WERI-Rb-1 (cell line): ENCODE measurements at places on chromosomes 7 and 10.

- DNase-seq: peak; percentile 80
Measured at GRCh38 chr7:155289107-155289506, 8.6 kb upstream of the INSIG1 start.

DNA sequence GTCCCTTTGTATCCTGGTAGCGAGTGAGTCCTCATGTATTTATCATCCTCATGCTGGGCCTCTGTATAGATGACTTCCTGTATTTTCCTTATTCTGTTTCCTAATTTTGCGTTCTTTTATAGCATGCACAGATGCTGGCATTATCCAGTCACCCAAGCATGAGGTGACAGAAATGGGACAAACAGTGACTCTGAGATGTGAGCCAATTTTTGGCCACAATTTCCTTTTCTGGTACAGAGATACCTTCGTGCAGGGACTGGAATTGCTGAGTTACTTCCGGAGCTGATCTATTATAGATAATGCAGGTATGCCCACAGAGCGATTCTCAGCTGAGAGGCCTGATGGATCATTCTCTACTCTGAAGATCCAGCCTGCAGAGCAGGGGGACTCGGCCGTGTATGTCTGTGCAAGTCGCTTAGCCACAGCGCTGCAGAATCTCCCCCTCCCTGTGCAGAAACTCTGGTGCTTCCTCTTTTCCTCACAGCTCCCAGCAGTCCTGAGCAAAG, 183.1 kb upstream of the PRSS58 start:
- no peak for DNase-seq

- peak; percentile 38 for DNase-seq
Measured at GRCh38 chr7:141785706-141786552, 4.1 kb upstream of the TAS2R5 start.

DNA sequence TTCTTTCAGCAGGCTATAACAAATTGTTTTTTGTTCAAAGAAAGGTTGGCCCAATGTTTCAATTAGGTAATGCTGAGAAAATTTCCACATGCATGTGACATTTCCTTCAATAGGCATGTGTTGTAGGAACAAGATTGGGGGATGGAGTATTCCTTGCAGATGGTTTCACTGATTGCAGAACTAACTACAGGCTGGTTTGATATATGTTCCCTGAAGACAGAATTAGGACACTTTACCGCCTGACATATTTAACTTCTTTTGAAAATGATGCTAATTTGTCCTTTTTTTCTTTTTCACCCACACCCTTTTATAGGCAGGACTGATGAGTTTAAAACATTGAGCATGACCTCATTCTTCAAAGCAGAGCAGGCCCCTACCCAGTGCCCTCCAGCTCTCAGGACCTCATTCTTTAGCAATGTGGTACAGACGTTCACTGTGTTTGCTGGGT, 163.3 kb downstream of the CPED1 start:
- no peak for DNase-seq

DNA sequence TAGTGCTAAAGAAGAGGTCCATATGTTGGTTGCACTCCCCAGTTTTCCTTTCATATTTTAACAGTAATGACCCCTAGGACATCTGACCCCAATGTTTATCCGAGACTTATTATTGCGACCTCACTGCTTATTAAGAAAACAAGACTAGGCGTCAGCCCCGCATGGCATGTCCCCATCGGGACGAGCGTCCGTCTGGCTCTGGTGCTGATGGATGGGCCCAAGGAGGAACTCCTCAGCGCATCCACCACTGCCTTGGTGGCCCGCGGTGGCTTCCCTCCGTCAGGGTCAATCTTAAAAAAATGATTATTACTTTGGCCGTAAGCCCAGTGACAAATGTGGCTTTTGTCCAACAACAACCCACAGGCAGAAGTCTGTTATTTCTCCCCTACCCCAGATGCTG, 40.1 kb upstream of the CXCL12 start:
- no peak for DNase-seq

GRCh38 chr7:45295222-45295621, 137.6 kb downstream of the RAMP3 start:
- DNase-seq: peak; percentile 71

DNA sequence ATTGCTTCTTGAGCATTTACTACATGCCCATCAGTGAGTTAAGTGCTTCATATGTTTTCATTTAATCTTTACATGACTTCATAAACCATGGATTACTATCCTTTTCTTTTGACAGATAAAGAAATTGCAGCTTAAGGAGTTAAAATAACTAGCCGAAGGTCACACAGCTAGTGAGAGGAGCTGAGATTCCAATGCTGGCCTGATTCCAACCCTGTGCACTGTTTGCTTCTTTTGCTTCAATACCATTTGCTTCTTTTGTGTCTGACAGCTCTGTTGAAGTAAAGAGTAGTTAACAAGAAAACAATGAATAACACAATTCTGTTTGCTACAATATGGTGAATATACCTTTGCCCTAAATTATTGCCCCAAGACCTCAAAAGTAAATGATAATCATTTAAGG, 132.4 kb downstream of the GRM3 start:
- no peak for DNase-seq

DNA sequence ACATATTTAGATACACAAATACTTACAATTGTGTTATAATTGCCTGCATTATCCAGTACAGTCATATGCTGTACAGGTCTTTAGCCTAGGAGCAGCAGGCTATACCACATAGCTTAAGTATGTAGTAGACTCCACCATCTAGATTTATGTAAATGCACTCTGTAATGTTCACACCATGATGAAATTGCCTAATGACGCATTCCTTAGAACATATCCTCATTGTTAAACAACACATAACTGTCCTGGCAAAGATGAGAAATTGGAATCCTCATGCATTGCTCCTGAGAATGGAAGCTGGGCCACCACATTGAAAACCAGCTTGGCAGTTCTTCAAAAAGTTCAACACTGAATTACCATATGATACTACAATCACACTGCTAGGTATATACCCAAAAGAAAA, 1002.8 kb upstream of the CELF2 start:
- DNase-seq: no peak

DNA sequence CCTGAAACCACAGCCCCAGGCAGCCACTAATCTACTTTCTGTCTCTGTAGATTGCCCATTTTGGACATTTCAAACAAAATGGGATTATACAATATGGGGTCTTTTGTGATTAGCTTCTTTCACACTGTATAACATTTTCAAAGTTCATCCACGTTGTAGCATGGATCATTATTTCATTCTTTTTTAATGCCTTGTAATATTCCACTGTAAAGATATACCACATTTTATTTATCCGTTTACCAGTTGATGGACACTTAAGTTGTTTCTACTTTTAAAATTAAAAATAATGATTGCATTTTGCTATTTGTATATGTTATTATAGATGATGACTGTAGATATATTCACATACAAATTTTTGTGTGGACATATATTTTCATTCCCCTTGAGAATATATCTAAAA, 60.7 kb downstream of the CUBN start:
- DNase-seq: no peak

- DNase-seq: no peak
Measured at GRCh38 chr10:63692220-63692896, 171.2 kb downstream of the REEP3 start.

- DNase-seq: peak; percentile 54
Measured at GRCh38 chr10:58952747-58953466, 223.5 kb upstream of the PHYHIPL start.
